ENCODE measurements at places on chromosomes 2 and 18. TPM values are rescaled to one million over a fixed set of nuclear protein-coding genes. Genes with fewer than 3 reads are reported as not detected.

- no peak for DNase-seq
- no peak overlapping the region for H3K27ac ChIP-seq
- no peaks in the 10 kb centered on the region for H3K4me1 ChIP-seq
- no peaks in the 10 kb centered on the region for H3K36me3 ChIP-seq
- H3K4me3 ChIP-seq: no peak overlapping the region
Measured at GRCh38 chr18:6650127-6650507, 79.4 kb upstream of the ARHGAP28 start.

Gene SLC25A52
- not detected for total RNA-seq

Gene IL1B
- total RNA-seq: not detected

GRCh38 chr2:28729698-28730097 lies 21.9 kb upstream of the PPP1CB start:
- H3K36me3 ChIP-seq: no peaks in the 10 kb centered on the region
- H3K27me3 ChIP-seq: no peaks in the 10 kb centered on the region
- H3K4me1 ChIP-seq: peaks cover 3% of the 10 kb centered on the region
- no peak overlapping the region for H3K4me3 ChIP-seq

- no peaks in the 10 kb centered on the region for H3K27me3 ChIP-seq
- peak; percentile 98 for DNase-seq
- H3K4me3 ChIP-seq: peak overlapping the region; percentile 92
- peaks cover 9% of the 10 kb centered on the region for H3K36me3 ChIP-seq
- peaks cover 36% of the 10 kb centered on the region for H3K4me1 ChIP-seq
- H3K27ac ChIP-seq: peak overlapping the region; percentile 93
Measured at GRCh38 chr2:84925724-84926376, 20.4 kb downstream of the TMSB10 start.

DNA sequence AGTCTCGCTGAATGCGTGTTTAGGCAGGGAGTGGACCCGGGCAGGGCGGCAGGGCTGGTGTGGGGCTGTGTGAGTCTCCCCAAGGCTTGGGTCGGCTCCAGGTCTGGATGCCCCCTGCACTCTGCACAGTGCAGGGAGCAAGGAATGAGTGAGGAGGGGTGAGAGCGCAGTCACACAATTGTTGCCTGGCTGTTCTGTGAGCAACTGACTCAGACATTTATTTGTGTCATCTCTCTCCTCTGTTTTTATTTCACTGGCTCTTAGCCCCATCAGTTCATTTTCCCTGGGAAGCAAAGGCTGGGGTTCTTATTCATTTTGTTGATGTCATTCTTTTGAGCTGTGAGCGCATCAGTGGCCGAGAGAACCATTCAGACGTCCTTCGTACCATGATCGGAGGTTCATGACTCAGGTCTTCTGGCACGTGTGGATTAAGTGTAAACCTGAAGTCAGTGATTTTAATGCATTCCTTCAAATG lies 61.1 kb downstream of the GATA6 start:
- H3K4me3 ChIP-seq: no peak overlapping the region
- DNase-seq: no peak
- no peak overlapping the region for H3K27ac ChIP-seq
- peaks cover 3% of the 10 kb centered on the region for H3K27me3 ChIP-seq
- no peaks in the 10 kb centered on the region for H3K4me1 ChIP-seq

Gene CTIF
- 2.3 TPM for total RNA-seq

Gene ZNF521
- not detected for total RNA-seq

DNA sequence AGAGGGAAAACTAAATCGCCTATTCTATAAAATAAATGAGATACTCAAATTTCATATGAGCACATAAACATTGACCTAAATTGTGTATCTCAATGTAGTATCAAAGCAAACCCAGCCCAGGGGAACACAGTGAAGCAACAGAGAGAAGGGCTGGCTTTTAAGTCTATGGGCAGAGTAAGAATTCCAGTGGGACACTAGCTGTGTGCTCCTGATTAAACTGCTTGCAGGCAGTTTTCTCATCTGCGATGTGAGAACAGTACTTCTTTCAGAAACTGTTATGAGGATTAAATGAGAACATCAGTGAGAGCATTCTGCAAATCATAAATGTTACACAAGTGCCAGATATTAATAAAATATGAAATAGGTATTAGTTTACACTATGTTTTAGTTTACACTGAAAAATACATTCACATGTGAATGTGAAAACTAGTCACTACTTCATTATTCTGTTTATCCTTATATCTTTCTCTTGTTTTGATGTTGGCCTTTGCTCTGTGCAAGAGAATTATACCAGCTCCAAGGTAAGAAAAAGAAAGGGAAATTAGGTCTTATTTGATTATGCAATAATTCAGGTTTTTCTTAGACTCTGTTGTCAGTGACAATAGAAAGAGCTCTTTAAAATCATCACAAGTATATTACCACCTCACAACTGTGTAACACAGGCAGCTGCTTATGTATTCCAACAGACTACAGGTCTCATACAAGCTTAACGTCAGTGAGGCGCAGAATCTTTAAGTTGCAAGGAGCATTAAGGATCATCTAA lies 47.5 kb downstream of the GAREM1 start:
- no peak overlapping the region for H3K27ac ChIP-seq
- no peaks in the 10 kb centered on the region for H3K4me1 ChIP-seq
- H3K36me3 ChIP-seq: no peaks in the 10 kb centered on the region

DNA sequence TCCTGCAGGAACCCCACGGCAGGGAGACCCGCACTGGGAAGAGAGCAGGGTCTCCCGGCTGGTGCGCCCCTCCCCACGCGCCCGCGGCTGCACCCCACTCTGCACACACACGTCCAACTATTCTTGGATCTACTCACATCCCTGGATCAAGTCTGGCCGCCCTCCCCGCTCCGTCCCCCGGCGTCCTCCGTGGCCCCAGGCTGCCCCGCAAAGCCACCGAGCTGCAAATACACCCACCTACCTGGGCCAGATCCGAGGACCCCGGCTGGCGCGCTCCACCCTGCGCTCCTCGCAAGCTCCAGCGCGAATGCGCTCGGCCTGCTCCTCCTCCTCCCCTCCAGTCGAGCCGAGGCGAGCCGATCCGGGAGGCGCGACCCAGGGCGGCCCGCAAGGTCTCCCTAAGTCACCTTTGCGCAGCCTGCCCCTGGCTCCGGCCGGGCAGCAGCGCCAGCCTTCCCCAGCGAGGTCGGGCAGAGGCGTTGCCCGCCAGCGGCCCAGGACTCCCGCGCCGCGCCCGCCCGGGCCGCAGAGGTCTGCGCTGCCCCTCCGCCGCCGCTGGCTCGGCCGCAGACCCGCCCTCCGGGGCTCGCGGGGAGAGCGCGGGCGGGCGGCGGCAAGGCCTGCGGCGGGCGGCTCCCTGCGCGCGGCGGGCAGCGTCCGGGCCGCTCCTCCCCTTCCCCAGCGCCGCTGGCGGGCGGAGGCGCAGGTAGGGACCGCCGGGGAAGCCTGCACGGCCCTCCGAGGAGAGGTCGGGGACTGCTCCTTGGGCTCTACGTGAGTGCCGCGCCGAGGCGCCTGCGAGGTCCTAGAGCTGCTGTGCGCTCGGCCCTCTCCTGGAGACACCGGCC lies 126.0 kb downstream of the OSBPL1A start:
- peaks cover 3% of the 10 kb centered on the region for H3K4me1 ChIP-seq
- H3K27me3 ChIP-seq: peaks cover 58% of the 10 kb centered on the region
- H3K27ac ChIP-seq: no peak overlapping the region
- H3K36me3 ChIP-seq: no peaks in the 10 kb centered on the region
- H3K4me3 ChIP-seq: peak overlapping the region; percentile 71
- DNase-seq: peak; percentile 40

GRCh38 chr2:12657560-12657959 lies 59.2 kb upstream of the TRIB2 start:
- peaks cover 7% of the 10 kb centered on the region for H3K4me1 ChIP-seq
- H3K27me3 ChIP-seq: no peaks in the 10 kb centered on the region
- no peak for DNase-seq
- H3K36me3 ChIP-seq: no peaks in the 10 kb centered on the region
- H3K27ac ChIP-seq: no peak overlapping the region
- H3K4me3 ChIP-seq: no peak overlapping the region

All from activated naive CD8-positive, alpha-beta T cell treated with anti-CD3 and anti-CD28 coated beads for 36 hours (primary cell).